ENCODE measurements at places on chromosomes 13 and 19.
A peak's percentile ranks its signal among the peaks of the same experiment; 100 is the strongest.

- no peak for DNase-seq
Measured at GRCh38 chr19:29324291-29324680, 111.3 kb upstream of the UQCRFS1 start.

- DNase-seq = peak; percentile 64
Measured at GRCh38 chr13:44969551-44970484, 19.5 kb downstream of the NUFIP1 start.

DNA sequence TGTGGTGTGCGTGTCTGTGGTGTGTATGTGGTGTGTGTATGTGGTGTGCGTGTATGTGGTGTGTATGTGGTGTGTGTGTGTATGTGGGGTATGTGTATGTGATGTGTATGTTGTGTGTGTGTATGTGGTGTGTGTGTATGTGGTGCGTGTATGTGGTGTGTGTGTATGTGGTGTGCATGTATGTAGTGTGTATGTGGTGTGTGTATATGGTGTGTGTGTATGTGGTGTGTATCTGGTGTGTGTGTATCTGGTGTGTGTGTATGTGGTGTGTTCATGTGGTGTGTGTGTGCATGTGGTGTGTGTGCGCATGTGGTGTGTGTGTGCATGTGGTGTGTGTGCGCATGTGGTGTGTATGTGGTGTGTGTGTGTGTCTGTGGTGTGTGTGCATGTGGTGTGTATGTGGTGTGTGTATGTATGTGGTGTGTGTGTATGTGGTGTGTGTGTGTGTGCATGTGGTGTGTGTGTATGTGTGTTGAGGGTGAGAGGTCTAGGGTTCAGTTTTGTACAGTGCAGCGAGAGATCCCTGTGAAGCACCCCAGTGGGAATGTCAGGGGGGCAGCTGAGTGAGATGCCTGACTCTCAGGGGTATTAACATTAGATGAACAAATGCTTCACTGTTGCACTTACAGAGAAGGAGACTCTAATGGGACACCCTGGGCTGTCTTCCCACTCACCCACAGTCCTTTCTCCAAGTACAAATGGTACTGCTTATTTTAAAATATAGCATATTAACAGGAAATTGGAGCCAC is 61.3 kb upstream of the MEDAG start:
- DNase-seq = no peak

DNA sequence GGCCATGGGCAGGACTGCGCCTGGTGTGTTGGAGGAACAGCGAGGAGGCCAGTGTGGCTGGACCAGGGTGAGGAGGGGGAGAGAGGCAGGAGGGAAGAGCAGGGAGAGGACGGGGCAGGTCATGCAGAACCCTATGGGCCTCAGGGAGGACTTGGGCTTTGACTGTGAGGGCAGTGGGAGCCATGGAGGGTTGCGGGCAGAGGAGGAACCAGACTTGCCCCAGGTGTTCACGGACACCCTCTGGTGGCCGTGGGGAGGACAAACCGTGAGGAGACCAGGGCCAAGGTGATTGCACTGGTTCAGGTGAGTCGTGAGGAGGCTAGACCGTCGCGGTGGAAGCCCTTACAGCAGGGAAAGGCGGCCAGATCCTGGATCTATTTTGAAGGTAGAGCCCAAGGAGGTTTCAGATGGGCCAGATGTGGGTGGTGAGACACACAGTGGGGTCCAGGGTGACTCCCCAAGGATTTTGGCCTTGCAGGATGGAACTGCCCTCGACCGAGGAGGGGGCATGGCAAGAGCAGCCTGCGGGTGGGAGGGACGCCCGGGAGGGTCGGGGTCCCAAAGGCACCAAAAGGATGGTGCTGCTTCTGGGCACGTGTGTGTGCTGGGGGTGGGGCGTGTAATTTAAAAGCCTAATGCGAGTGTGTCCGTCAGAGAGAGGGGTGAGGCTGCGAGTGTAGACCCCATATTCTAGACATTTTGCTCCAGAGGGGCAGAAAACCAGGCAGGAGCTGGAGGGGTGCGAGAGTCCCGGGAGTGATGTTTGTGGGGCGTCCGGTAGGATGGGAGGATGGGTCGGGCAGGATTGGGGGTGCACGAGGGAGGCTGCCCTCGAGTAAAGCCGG is 2.7 kb upstream of the REXO1 start:
- DNase-seq = no peak

DNA sequence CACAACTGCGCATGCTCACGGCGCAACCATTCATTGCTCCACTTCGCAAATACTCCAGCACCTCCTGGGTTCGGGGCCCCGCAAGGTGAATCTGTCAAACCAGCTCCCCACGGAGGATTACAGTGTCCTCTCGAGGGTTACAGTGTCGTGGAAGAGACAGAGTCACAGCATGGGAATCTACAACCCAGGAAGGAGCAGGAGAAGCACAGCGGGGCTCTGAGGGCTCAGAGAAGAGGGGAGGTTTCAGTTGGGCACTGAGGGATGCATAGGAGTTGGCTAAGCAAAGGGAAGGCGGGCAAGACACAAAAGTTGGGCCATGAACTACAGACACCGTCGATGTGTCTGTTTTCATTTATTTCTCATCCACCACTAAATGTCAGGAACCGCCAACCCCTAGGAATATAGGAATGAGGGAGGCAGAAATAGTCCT is 1.0 kb upstream of the GTF2F1 start:
- DNase-seq = no peak

GRCh38 chr19:48372904-48373303 is 8.7 kb downstream of the SYNGR4 start:
- no peak for DNase-seq

- no peak for DNase-seq
Measured at GRCh38 chr13:58876473-58876872, 1244.9 kb downstream of the PCDH17 start.

GRCh38 chr19:39792999-39793546 is 14.4 kb downstream of the LEUTX start:
- DNase-seq = peak; percentile 94

- no peak for DNase-seq
Measured at GRCh38 chr13:45412274-45413049, 5.7 kb downstream of the SLC25A30 start.

GRCh38 chr13:74230984-74231501 is 96.8 kb upstream of the KLF12 start:
- DNase-seq = no peak

- DNase-seq = no peak
Measured at GRCh38 chr13:113880651-113881611, 17.1 kb upstream of the GAS6 start.

GRCh38 chr13:102470283-102470917 is 68.6 kb upstream of the FGF14 start:
- DNase-seq = no peak

DNA sequence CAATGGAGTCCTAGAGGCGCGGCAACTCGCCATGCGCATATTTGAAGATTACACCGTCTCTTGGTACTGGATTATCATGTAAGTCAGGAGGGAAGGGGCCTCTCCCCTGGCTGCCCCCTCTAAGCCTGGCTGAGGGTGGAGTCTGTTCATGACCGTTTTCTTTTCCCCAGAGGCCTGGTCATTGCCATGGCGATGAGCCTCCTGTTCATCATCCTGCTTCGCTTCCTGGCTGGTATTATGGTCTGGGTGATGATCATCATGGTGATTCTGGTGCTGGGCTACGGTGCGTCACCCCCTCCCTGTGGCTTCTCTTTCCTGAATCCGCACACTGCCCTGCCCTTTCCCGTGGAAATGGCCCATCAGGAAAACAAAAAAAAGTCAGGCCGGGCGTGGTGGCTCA is 6.5 kb downstream of the SLC44A2 start:
- DNase-seq = no peak

DNA sequence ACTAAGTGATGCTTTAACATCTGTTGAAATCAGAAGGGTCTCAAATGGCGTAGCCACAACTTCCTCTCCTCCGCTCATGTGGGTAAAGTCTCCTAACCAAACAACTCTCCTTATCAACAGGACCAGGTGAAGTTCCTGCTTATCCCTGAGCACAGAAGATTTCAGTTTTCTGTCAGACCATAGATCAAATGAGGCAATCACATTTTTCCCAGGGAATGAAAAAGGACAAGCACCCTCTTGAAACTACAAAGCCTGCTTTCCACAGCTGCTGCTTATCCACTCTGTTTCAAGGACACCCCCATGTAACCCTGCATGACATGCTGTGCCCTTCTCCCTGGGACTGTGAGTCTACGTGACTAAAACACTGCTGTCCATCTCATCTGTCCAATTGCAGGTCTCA is 788.3 kb upstream of the SLITRK5 start:
- no peak for DNase-seq

- no peak for DNase-seq
Measured at GRCh38 chr19:32438751-32439150, 33.2 kb downstream of the DPY19L3 start.

GRCh38 chr13:98207416-98207815 is 30.3 kb upstream of the RNF113B start:
- no peak for DNase-seq

DNA sequence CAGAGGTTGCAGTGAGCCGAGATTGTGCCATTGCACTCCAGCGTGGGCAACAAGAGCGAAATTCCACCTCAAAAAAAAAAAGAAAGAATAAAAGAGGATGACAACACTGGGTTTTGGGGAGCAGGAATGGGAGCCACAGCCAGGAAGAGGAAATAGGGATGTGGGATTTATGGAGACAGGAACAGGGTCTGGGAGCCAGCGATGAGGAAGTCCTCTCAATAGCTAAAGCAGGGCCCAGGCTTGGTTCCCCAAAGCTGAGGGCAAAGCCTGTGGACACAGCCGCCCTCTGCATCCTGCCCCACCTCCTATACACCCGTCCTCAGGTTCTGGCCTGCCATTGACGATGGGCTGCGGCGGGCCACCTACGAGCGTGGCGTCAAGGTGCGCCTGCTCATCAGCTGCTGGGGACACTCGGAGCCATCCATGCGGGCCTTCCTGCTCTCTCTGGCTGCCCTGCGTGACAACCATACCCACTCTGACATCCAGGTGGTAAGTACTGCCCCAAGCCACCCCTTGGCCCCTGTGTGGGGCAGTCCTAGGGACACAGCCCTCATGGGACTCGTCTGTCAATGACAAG is 13.6 kb downstream of the HIPK4 start:
- DNase-seq = no peak

DNA sequence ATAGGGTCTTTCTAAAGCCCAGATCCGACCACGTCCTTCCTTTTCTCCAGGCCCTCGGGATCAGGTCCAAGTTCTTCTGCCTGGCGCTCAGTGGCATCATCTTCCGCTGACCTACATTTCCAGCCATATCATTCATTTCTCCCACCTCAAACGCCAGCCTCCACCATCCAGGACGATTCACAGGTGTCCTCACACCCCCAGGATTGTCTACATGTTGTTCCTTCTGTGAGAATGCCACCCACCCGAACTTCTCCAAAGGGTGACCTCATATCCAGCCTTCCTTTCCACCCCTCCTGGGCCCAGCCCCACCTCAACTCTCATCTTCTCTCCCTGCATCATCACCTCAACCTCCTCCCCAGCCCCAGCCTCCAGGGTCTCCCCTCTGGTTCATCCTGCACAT is 4.7 kb upstream of the KLK5 start:
- DNase-seq = no peak

DNA sequence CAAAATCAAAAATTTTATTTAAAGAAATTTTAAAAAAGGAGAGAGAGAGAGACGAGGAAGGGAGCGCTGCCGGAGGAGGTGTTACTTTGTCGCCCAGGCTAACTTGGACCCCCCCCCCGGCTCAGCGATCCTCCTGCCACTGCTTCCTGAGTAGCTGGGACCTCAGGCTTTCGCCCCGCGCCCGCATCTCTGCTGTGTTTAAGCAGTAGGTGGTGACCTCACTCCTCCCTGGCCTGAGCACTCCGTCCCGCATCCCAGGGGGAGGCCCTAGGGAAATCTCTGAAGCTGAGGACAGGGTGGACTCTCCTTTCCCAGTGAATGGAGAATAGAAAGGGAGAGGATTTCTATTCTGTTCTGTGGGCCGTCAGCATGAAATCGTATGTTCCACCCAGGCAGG is 485 bp upstream of the ZNF845 start:
- DNase-seq = peak; percentile 29

DNA sequence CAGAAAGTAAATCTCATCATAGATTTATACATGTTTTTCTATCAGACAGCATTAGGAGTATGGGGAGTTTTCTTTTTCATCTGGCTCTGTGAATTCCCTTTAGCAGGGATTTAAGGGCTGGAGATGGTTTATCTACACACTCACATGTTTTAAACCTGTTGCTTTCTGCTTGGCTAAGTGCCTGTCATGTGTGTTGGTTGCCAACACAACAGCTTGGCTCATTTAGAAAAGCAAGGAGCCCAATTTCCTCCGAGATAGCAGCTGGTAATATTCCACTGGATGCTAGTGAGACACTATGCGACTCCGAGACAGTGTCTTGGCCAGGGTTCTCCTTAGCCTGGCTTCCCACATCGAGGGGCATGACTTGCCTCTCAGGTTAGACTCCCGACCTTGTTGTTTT is 83.3 kb downstream of the KLF5 start:
- DNase-seq = no peak

DNA sequence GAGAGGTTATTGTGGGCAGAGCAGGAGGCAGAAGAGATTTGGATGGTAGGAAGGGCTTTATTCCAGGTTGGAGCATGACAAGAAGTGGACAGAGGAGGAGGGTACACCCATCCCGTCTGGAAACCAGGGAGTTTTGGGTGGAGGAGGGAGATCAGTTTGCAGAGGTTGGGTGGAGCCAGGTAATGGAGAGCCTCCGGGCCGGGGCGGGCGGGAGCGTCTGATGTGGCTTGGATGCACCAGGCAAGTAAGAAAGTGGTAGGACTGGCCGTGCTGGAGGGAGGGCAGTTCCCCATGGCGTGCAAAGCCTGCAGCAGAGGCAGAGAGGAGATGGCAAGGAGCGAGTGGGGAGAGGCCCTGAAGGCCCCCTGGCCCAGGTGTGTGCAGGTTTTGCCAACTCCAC is 10.9 kb downstream of the IGFLR1 start:
- no peak for DNase-seq

DNA sequence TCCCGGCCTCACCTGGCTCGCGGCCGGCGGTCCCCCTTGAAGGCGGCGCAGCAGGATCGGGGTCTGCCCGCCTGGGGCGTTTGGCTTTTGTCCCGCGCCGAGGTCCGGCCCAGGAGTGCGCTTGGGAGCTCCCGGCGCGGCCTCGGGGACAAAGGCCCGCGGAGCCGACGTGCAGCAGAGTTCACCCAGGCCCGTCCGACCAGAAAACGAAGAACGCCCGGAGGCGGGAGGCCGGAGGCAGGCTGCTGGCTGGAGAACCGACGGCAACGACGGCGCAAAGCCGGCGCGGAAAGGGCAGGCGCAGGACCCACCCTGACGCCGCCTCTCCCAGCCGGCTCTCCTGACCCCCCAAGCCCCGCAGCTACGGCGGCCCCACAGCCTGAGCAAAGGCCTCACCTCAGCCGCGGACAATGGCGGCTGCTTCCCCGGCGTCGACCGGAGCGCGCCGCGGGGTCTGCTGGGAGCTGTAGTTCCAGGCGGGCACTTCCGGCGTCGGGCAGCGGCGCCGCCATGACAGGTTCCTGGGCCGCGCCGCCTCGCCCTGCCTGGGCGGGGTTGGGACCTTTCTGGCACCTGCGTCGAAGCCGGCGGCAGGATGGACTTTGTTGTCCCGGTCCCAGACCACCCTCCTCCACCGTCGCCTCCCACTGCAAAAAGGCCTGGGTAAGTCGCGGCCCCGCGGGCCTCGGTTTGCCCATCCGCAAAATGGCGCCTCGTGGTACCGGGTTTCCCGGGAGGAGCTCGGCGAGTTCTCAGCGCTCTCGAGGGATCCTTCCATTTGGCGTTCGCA is at the start of gene ZNF606:
Gene ZNF606, minus strand, starts transcription at position 437 of the 790 bp plus-strand sequence. CDS start 1,501 bp downstream, outside the sequence.
- peak; percentile 94 for DNase-seq

Measured in AG08395 (cell line).